ENCODE measurements at places on chromosomes 2 and 18.

DNA sequence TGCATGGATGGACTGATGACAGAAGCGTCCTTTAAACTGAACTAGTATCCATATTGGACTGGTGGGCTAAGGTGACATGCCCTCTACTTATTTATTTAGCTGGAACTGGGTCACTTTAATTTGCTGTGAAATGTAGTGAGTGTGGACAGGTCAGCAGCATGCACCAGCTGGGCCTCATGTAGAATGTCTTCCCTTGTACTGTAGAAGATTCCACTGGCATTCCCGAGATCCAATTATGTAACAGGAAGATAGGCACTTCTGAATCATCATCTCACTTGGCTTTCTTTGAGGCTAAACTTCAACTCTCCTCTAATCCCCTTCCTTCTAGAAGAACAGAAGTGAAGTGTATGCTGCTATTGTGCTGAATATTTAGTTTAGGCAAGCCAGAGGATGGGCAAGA, 296.2 kb downstream of the SLC8A1 start:
- no peak for DNase-seq

- no peak for DNase-seq
These were observed 88.2 kb downstream of the HS1BP3 start for GRCh38 chr2:20562540-20563225.

DNA sequence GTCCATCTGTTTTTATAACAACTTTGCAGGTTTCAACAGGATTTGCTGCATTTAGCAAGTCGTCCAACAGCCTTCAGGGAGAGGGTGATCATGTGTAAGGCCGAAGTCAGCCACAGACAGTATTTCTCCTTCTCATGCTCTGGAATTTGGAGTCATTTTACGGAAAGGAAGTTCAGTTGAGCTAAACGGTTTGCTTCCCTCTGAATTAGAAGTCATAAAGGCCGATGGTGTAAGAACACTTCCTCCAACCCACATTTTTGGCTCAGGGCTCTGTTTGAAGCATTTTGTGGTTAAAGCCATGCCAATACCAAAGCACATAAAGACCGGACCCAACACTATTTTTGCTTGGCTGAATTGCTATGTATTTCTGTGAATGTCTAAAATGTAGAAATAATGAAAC, 129.5 kb downstream of the TMEM182 start:
- DNase-seq = no peak

DNA sequence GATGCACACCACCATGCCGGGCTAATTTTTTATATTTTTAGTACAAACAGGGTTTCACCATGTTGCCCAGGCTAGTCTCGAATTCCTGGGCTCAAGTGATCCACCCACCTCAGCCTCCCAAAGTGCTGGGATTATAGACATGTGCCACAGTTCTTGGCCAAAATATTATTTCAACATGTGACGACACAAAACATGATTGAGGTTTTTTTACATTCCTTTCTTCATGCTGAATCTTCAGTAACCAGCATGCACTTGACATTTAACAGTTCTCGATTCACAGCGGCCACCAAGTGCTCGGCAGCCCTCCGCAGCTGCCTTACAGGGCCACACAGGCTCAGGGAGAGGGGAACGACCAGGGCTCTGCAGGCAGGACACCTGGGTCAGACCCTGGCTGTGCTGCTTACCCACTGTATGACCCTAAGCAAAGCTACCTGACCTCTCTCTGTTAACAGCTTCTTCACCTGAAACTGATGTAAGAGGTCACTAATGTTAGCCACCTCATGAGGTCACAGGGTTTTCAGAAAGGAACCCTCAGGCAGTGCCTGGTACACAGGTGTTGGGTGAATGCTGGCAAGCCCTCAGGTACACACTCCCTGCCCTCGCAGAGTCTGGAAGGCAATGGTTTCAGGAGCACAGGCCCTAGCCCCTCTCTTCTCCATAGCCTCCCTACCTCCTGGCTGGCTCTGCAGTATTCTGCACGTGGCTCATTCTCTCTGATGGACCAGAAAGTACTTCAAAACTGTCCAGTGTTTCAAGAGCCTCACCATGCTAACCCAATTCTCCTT, 25.7 kb downstream of the TUBB6 start:
- DNase-seq = no peak

- peak; percentile 99 for DNase-seq
These were observed 100.2 kb downstream of the TWIST2 start for GRCh38 chr2:238947920-238948710.

DNA sequence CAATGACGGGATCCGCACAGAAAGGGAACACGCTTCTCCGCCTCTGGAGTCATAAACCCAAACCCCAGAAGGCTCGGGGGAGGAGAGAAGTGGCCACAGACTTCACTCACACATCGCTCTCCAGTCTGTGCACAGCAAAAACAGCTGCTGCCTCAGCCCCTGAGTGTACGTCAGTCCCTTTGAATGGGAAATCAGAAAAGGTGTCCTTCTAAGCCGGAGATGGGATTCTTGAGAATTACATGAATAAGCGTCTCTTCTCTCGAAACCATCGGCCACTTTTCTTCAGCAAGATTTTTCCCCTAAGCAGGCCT, 78.3 kb downstream of the PDCL3 start:
- no peak for DNase-seq

DNA sequence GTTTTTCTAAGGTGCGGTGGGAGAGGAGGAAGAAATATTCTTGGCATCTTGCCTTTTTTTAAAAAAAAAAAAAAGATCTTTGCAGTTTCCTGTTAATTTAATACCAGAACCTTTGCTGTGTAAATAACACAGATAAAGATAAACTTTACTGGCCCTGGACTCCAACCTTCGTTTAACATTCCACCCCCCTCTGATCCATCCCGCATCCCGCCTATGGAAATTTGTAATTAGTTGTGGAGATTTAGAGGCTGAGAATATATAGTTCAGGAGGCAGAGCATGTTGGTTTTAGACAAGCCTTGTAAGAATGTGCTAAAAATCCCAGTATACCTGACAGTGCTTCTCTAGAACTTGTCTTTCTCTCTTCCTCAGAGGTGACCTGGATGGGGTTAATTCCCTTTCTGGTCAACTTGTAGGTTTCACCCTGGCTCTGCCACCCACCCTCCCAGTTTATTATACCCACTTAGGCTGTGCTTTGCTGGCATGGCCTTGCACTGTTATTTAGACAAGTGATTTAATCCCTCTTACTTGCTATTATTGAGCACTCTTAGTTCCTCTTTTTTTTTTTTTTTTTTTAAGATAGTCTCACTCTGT, 2.9 kb upstream of the C2orf72 start:
- no peak for DNase-seq

GRCh38 chr18:55509631-55510324, 78.2 kb downstream of the TCF4 start:
- DNase-seq = peak; percentile 97

GRCh38 chr18:70405052-70405451, 116.2 kb downstream of the SOCS6 start:
- peak; percentile 15 for DNase-seq

DNA sequence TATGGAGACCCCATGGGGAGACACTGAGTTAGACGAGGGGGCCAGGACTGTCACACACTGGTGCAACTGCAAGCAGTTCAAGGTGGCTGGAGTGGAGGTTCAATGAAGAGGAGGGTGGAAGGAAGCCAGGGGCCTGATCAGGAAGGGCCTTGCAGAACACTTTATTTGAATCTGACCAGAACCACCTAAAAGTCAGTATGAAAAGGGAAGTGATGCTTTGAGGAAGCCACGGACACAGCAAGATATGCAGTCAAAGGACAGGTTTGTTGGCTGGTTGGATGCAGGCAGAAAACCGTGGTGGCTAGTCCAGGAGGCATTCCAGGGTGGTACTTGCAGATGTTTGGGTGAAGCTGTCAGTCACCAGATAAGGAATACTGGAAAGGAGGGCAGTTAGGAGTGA, 3.5 kb upstream of the FAM124B start:
- no peak for DNase-seq

DNA sequence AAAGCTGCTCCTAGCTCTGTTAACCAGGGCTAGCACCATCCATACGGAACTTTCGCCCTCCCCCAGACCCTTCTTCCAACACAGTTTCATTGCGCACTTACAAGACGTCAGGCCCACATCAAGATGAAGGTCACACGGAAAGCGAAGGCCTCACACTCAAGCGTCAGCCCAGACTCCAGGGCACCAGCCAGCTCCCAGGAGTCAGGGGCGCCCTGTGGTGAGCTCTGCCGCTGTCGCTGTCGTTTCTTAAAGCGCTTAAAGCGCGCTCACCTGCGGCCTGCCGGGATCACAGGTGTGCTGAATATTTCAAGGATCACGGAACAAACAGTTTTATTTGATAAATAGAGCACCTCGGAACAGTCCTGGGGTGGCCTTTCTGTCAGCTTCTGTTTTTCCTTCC, 163.1 kb downstream of the CDH20 start:
- DNase-seq = no peak

- peak; percentile 46 for DNase-seq
These were observed 18.9 kb downstream of the SMAD7 start for GRCh38 chr18:48931680-48932461.

DNA sequence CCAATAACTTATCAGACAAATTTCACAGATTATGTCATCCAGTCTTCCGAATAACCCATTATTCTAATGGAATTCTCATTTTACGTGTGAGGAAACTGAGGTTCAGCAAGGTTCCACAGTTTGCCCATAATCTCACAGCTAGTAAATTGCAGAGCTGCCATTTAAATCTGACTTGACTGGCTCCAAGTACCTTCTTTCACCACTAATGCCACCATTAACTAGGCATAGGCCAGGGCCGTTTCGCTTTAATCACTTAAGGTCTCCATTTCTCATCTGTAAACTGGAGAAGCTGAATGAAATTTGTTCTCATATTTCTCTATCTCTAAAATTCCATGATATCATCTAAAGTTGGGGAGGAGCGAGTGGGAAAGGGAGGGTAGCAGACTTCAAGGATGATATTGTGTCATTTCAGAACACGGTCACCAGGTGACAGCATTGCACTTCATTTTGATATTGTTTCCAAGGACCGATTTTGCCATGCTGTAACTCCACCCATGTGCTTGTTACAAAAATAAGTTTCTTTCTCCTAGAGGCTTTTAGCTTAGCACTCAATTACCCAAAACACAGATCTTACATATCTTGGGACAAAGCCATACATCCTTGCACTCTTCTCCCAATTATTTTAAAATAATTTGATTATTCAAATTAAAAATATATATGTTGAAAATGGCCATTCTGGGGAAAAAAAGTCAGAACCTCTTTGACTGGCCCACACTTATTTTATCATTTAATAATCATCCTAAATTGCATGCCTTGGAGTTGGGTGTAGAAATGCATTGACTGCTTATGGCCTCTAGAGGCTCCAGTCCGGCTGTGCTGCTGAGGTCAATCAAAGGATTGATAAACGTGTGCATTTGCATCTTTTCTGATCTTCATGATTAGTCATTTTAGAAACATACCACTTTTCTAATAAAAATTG, 123.8 kb downstream of the AKAIN1 start:
- peak; percentile 20 for DNase-seq

DNA sequence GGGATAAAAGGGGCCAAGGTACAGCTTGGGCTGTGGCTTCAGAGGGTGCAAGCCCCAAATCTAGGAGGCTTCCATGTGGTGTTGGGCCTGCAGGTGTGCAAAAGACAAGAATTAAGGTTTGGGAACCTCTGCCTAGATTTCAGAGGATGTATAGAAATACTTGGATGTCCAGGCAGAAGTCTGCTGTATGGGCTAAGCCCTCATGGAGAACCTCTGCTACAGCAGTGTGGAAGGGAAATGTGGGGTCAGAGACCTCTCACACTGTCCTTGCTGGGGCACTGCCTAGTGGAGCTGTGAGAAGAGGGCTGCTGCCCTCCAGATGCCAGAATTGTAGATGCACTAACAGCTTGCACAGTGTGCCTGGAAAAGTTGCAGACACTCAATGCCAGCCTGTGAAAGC, 880.6 kb upstream of the ID2 start:
- DNase-seq = no peak

GRCh38 chr2:26627350-26628105, 13.6 kb downstream of the CIB4 start:
- no peak for DNase-seq

DNA sequence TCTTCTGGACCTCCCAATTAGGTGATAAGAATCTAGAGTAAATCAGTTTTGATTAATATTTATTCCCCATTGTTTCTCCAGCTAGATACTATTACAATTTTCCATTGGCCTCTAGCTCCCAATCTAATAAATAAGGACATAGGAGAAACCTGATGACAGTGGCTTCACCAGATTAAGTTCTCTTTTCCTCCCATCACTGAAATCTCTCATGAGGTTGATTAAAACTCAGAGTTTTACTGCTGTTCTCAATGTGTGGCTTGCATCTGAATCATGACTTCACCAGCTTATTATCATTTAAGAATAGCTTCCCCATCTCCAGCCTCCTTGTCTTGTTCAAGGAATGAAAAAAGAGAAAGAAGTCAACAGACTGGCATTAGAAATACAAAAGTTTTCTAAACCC, 3.9 kb upstream of the CCDC102B start:
- no peak for DNase-seq

- DNase-seq = peak; percentile 50
These were observed 6.3 kb downstream of the ANKRD53 start for GRCh38 chr2:70984576-70985282.

GRCh38 chr2:121066526-121066925, 218.5 kb downstream of the TFCP2L1 start:
- peak; percentile 33 for DNase-seq

DNA sequence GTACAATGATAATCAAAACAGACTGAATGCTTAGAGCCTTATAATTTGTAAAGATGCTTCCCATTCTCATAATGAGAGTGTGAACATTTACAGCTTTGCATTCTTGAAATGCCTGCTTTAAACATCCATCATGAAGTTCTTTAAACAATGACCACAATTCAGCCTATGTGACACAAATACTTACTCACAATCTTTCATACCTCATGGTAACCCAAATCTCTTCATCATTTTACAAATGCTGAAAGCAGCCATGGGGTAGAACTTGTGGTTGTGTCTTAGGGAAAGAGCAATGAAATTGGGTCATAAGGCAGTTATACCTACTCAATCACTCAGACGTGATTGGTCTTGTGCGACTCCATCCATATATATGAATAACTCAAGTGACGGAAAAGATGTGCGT, 140.7 kb downstream of the RND3 start:
- no peak for DNase-seq

- DNase-seq = peak; percentile 52
These were observed 191.0 kb upstream of the LHCGR start for GRCh38 chr2:48946449-48947048.

GRCh38 chr2:196652869-196653268, 13.4 kb downstream of the CCDC150 start:
- no peak for DNase-seq

- peak; percentile 30 for DNase-seq
These were observed 25.8 kb upstream of the TMEM182 start for GRCh38 chr2:102736110-102736409.
